ENCODE measurements at places on chromosomes 4 and X. TPM values are rescaled to one million over a fixed set of nuclear protein-coding genes. Genes with fewer than 3 reads are reported as not detected.

Gene TNMD
- total RNA-seq, result not detected

Gene FAM184B
- total RNA-seq, result 0.73 TPM

Gene DMP1
- not detected for total RNA-seq

Gene SOX3
- total RNA-seq, result 0.31 TPM

Gene OPN1MW2
- total RNA-seq, result not detected

Gene OPRPN
- not detected for total RNA-seq

Gene MAD2L1
- total RNA-seq, result 13.7 TPM

Gene SH3D19
- total RNA-seq, result 7.2 TPM

Gene PRR32
- 0.22 TPM for total RNA-seq

Gene EDA2R
- total RNA-seq, result 8.5 TPM

Gene RHOXF1
- total RNA-seq, result 0.16 TPM

Gene GPC3
- total RNA-seq, result 3.6 TPM

Gene DLG3
- 15.3 TPM for total RNA-seq

DNA sequence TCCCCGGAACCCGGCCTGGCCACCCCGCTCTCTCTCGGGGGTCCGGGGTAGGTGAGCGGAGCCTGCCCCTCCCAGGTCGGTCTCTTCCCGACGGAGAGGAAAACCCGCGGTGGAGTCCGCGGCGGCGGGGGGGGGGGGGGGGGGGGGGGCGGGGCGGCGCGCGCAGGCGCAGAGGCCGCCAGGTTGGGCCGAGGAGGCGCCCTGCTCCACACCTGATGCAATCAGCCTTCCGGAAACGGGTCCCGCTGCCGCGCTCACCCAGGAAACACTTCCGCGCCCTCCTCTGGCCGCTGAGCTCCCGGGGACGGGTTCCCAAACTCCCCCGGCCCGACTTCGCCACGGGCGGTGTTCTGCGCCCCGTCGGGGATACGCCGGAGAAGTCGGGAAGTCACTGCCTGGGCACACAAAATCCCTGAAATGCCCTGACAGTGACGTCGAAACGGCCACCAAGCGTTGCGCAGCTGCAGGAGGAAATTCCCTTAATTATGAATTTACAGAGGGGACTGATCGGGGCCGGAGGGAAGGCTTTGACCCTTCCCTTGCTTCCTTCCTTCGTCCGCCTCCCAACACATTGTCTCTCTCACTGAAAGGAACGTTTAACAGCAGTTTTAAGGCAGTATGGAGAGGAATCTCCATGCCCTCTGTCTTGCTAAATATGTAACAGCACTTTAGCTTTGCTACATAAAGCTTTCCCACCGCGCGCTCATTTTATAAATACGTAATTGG, 2.1 kb upstream of the APBB2 start:
- ATAC-seq, result peak; percentile 44

- no peak for ATAC-seq
Measured at GRCh38 chr4:174474457-174475075, 47.7 kb downstream of the HPGD start.

- no peak for ATAC-seq
Measured at GRCh38 chr4:156303708-156304107, 350.0 kb upstream of the CTSO start.

DNA sequence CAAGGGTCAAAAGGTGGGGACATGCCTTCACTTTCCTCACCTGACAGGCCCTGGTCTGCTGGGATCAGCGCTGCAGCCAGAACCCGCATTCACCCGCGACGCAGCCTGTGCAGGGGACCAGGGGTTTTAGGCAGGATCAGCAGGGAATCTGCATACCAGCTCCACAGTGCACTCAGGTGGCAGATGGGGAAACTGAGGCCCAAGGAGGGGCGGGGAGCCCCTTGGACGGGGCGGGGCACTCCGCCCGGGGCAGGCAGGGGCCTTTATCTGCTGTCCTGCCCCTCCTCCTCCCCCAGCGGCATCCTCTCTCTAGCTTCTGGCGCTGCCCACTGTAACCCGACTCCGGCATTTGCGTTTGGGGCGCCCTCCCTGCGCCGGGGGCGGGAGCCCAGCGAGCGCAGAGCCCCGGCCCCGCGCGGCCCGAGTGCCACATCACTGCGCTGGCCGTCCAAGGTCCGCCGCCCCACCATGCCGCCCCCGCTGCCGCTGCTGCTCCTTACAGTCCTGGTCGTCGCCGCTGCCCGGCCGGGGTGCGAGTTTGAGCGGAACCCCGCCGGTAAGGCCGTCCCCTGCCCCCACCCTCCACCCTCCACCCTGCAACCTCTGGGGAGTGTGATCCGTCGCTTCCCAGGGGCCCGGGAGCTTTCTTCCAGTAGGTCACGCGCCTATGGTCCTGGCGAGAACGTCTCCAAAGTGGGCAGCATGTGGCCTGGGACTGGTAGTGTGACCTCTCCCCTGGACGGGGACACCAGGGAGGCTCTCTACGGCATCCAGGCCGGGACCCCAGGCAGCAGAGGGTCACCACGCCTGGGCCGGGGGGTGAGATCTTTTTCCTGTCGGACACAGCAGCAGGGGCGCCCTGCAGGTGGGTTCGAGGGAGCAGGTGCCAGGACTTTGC, at the start of gene CPZ:
TSS of gene CPZ (plus strand) at position 400 of the 898 bp plus-strand sequence. CDS start at position 469, 69 bp downstream.
- ATAC-seq, result peak; percentile 74

- ATAC-seq, result no peak
Measured at GRCh38 chrX:38311743-38312142, 15.6 kb downstream of the RPGR start.

DNA sequence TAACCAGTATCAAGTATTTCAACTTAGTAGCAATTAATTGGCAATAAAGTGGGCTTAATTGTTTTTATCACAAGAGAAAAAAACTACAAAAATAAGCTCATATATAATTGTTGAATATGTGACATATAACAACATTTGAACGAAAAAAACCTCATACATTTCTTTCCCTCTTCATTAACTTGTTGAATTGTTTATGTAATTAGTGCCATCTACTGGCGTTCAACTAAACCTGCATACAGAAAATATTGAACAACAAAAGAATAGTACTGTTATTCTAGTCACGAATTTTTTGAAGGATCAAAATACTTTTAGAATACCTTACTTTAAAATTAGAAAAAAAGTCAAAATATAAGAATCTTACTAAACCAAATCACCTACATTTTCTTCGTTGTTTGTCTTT, 586.5 kb upstream of the FTHL17 start:
- ATAC-seq, result no peak

- peak; percentile 87 for ATAC-seq
Measured at GRCh38 chr4:147388018-147388417, 92.9 kb upstream of the EDNRA start.

GRCh38 chr4:140711910-140712309, 44.3 kb downstream of the TBC1D9 start:
- ATAC-seq, result no peak

DNA sequence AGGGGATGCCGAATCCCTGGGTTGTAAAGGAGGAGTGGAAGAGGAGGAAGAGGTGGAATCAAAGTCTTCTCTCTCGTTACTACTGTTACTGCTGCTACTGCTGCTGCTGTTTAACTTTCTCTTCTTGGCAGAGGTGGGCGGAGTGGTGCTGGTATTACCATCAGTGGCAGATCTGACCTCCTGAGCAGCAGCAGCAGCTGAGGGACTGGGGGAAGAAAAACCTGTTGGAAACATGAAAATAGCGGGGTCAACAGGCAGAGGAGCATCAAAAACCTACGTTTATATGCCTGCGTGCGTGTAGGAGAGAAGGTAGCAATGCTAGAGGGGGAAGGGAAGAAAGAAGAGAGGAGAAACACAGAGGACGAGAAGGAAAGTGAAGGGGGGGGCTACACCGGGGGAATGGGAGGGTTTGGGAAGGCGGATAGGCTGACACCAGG, 339 bp downstream of the CUL4B start:
- ATAC-seq, result peak; percentile 15

- ATAC-seq, result no peak
Measured at GRCh38 chr4:47933840-47934239, 19.5 kb upstream of the NFXL1 start.

DNA sequence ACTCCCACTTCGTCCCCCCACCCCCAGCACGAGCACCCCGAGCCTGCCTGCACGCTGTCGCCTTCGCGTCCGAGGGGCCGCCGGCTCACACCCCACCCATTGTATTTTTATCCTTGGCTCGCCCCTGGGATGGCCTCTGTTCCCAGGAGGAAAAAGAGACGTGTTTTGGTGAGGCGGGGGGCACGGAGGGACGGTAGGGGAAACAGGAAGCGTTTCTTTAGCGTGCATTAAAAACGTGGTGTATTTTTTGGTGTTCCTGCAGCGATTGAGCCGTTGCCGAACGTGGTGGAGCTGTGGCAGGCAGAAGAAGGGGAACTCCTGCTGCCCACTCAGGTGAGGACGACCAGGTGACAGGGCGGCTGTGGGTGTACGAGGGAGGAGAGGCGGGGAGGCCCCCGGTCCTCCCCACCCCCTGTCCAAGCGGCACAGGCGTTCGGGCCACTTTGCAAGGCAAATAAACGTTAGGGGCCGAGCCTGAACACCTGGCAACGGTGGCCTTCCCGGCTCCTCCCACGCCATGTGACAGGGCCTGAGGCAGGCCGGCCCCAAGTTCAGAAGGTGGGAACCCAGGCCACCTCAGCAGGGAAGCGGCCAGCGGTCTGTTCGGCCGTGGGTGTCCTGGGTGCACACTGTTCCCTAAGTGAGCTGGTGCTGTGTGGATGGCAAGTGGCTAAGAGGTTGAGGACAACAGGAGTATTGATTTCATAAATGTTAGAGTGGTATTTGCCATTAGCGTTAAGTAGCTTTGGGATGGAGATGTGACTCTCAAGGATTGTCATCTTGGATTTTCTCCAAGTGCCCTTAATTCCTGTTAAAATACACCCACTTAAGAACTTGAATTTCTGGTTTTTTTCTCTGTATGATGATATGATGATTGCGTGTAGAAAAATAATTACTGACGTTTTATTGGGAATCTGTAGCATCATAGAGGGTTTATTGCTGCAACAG, 1.1 kb downstream of the TMEM131L start:
- ATAC-seq, result peak; percentile 5

- peak; percentile 98 for ATAC-seq
Measured at GRCh38 chr4:109207061-109207460, 95.4 kb downstream of the COL25A1 start.

- ATAC-seq, result no peak
Measured at GRCh38 chr4:25878676-25879075, 15.9 kb upstream of the SEL1L3 start.

DNA sequence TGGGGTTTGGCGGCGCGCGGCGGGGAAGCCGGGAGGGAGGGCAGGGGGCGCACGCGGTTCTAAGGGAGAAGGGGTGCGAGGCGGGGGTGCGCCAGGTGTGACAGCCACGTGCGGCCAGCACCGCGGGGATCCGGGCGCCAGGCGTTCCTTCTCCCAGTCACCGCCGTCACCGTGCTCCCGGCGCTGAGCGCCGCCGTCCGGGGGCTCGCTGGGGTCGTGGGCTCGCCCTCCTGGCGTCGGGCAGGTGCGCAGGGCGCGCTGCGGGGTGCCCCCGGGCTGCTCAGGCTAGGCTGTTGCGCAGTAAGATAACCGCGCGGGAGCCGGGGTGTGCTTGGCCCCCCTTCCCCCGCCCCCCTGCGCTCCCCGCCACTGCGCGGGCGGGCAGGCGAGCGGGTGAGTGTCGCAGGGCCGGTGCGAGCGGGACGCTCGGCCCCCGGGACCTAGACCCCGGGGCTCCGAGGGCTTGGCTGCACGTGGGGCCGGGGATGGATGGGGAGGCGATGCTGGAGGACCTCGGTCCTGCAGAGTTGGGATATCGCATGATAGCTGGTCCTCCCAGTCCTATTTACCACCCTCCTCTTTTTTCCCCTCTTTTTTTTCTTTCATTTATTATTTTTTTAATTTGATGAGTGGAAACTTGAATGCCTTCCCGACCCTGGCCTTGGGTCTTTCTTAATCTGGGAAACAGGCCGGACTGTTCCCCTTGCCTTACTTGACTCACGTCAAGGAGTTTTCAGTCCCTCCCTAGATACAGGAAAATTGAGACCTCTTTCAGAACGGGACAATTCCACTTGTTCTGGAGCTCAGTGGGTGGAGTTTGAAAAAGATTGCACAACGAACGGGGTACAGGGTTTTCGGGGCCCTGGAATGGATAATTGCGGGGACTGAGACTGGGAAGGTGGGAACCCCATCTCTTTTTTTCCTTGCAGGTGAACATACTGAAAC, 797 bp downstream of the TXLNG start:
- peak; percentile 6 for ATAC-seq

- no peak for ATAC-seq
Measured at GRCh38 chr4:36915717-36916116, 328.8 kb upstream of the NWD2 start.

DNA sequence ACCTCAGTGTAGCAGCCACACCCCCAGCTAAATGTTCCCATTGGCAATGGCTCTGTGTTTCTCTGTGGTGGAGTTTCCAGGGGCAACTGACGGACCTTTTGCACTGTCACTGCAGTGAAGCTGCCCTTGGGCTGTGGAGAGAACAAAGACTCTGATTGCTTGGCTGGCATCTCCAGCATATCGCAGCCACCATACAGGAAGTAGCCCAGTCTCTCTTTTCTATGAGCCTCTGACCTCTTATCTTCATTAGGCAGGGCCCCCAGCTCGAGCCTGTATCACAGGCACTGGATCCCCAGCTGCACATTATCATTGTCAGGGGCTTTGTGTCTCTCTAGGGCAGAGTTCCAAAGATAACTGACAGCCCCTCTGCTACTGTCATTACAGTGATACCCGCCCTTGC, 483.5 kb downstream of the ARAP2 start:
- ATAC-seq, result no peak

DNA sequence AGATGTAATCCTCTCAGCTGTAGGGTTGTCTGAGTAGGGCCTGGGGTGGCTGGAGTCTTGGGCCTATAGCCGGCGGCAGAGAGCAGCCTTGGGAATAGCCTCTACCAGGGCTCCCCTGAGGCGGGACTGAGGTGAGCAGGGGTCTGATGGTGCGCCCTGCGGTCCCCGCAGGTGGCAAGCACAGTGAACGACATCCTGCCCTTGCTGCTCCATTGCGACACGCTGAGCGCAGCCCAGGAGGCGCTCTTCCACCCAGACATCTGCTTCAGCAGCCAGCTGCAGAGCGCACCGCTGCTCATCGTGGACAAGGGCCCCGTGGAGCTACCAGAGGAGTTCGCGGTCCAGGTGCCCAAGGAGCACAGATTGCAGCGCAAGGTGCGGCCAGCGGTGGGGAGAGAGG, 317.0 kb downstream of the ADGRL3 start:
- no peak for ATAC-seq

DNA sequence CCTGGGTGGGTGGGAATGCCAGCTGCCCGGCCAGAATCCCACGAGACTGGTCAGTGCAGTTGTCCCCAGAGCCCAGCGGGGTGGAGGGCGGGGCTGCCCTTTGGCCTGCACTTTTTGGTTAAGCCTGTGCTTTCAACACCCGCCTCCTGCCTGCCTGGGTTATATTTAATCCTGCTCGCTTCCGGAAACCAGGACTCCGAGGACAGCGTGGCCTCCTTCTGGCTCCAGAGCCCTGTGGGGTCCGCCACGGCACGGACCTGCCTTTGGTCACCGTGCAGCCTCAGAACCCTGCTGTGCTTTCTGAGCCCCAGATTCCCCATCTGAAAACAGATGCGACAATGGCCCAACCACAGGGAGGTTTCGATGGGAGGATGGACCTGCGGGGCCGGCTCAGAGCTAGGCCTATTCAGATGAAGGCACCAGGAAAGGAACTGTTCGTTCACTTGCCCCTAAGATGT, 29.4 kb upstream of the KIAA0232 start:
- ATAC-seq, result no peak

GRCh38 chr4:123659262-123659661, 262.7 kb downstream of the SPRY1 start:
- no peak for ATAC-seq

Data from motor neuron (in vitro differentiated cells).